ENCODE measurements at places on chromosomes 2 and 18.

- peak; percentile 7 for DNase-seq
Measured at GRCh38 chr2:219251656-219252055, 1.4 kb upstream of the TUBA4B start.

DNA sequence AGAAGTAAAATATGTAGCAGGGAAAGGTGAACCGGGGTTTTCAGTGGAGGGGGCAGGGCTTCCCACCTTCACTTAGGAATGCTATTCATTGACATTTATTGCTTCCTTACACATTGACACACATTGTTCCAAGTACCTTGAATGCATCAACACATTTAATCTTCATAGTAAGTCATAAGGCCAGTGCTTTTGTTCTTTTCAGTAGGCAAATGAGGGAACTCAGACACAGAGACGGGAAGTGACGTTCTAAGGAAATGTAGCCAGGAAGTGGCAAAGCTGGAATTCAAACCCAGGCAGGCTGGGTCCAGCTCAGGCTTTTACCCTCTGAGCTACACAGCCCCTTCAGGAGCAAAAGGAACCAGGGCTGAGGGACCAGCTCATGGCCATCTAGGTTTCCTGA, 20.7 kb downstream of the BMP10 start:
- no peak for DNase-seq

DNA sequence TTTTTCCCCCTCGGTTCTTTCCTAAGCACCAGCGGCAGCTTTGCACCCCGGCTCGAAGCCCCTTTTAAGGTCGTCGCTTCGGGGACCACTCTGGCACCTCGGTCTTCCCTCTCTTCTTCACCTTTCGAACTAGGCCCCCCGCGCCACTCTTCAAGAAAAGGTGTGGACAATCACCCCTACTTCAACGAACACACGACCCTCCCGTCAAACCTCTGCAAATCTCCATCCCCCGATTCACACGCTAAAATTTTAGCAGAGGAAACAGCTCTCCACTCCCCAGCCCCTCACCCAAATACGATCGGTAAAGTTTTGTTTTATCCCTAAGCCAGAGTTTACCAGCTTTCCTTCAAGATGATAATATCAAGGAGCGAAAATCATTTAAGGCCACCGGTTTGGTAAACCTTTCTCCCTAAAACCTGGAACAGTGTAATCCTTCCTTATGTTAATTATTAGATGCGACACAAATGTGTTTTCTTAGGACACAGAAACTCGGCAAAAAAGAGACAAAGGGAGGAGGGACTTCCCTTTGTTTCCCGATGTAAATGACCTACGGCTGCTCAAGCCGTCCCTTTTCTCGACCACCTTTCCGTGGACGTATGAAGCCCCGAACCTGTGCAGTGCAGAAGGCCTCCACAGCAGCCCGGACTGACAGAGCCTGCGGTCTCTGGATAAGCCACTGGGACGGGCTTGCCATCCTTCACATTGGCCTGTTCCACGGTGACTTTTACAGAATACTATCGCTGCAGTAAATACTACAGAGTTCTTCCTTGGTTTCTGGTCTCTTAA, 85.2 kb downstream of the RBMS1 start:
- no peak for DNase-seq

GRCh38 chr2:207241198-207241597, 75.5 kb upstream of the KLF7 start:
- no peak for DNase-seq

GRCh38 chr2:211722928-211723327, 815.7 kb downstream of the ERBB4 start:
- DNase-seq: no peak

- DNase-seq: no peak
Measured at GRCh38 chr2:120567128-120567527, 168.5 kb upstream of the GLI2 start.

- DNase-seq: no peak
Measured at GRCh38 chr18:77023102-77023782, 109.3 kb downstream of the MBP start.

GRCh38 chr2:227153307-227153706, 10.7 kb downstream of the COL4A4 start:
- DNase-seq: no peak

DNA sequence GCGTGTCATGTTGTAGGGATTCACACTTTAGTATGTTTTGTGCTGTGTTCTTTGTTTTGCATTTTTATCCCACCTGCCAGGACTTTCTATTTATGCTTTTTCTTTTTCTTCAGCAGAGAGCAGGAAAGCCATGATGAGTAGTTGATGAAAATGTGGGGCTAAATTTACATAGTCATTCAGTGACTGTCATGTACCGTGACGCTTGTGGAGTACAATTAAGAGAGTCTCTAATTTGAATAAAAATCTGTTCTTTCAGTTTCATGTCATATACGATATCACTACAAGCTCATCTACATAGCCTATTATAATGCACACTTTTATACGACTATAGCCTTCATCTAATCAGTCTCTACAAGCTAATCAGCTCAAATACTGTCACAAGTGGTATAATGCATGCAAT, 112.7 kb upstream of the SPATS2L start:
- no peak for DNase-seq

DNA sequence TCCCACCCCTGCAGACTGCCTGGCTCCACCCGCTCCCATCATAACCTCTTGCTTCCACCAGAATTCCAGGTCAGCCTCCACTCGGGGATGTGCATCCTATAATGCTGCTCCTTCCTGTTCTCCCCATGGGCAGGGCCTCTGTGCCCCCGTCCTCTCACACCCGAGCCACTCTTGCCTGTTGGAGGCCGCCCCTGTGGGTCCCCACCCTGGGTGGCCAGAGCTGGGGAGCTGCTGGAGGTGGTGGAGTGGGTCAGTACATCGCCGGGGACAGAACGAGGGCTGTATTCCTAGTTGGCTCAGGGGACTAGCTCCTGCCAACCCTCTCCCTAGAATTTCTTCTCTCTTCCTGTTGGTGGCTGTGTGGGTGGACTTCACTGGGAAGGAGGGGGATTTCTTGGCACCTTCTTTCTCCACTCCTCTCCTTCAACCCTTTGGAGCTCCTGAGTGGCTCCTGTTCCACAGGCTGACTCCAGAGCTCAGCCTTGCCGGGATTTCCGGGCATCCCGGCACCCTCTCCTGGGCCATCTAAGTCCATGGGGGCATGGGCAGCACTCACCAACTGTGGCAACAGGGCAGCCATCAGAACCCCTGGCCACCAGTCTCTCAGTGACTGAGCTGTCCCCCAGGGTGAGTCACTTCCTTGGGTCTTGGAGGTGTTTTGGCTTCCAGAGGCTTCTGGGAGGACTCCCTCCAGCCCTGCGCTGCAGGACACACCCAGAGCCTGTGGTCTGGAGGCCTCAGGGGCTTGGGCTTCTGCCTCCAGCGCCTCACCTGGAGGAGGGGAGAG, 88.2 kb upstream of the MCFD2 start:
- peak; percentile 44 for DNase-seq

DNA sequence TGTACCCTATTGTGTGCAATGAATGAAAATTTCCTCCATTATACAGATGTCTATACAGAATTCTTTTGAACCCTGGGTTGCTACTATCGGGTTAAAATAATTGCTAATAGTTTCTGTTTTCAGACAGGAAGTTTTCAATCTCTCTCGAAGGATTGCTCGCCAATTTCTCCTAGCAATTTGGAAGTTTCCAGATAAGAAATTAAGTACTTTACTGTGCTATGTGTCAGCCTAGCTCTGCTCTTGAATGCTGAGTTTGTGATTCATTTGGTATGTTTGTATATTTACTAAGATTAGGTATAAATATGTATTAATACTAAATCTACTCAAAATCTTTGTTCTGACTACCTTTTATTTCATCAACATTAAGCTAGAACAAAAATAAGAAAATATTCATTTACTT, 74.6 kb upstream of the ARL5A start:
- no peak for DNase-seq

DNA sequence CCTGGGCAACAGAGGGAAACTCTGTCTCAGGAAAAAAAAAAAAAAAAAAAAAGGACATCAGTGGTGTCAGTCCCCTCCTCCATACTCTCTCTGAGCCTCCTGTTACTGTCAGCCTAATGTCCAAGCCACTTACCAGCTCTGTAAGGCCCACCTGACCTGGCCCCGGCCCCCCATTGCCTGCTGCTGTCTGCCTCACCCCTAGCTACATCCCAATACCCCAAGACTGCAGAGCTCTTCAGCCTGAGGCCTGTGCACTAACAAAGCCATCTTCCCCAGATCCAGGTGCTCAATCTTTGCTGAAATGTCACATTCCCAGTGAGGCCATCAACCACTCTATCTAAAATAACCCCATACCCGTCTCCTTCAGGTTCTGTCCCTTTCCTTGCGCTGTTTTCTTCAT, 5.7 kb downstream of the ARMC9 start:
- no peak for DNase-seq

DNA sequence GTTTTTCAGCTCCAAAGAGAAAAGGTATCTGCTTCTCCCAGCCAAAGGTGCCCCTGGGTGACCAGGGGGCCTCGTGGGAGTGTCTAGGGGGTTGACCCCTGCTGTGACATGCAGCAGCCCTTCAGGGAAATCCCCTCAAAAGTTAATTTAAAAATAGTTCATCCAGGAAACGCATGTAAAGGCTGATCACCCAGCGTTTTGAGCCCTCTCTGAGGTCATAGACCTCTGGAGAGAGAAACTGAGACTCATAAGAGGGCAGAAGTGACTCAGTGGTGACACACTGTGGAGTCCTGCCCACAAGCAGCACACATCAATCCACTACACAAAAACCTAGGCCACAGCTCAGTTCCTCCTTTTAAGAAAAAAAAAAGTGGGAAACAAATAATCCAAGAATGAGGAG, 11.9 kb downstream of the GAL3ST2 start:
- DNase-seq: no peak

DNA sequence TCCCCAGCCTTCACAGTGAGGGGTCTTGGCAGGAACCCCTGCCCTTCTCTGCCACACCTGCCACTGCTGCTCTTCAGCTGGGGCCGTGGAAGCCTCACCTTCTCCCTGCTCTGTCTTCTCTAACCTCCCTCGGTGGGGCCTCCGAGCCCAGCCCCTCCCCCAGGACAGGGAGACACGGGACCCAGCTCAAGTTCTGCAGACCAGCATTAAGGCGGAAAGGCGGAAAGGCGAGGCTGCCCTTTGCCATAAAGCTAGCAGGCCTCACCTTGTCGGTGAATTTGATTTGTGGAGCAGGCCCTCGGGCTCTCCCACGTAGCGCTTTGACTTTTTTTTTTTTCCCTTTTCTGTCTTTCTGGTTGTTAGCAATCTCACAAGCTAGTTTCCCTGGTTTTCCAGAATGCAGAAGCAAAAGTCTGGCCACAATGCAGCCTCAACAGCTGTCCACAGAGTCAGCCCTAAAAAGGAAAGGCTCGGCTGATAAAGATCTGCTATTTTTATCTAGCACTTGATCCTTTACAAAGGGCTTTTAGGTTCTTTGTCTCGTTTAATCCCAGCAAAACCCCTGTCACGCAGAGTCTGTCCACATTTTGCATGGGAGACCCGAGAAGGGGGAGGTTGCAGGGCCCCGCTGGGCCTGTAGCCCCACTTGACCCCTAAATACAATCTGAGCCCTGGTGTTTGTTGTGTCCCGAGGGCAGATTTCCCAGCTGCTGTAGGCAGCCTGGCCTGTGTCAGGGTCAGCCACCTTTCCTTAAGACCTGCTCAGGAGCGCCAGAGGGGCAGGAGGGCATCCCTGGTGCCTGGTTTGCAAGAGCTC, 6.0 kb downstream of the ITM2C start:
- no peak for DNase-seq

GRCh38 chr2:37775908-37776250, 104.4 kb upstream of the CDC42EP3 start:
- DNase-seq: peak; percentile 63

GRCh38 chr2:168518555-168519066, 62.5 kb downstream of the CERS6 start:
- DNase-seq: no peak

GRCh38 chr2:224941960-224942359, 100.3 kb downstream of the DOCK10 start:
- DNase-seq: no peak

DNA sequence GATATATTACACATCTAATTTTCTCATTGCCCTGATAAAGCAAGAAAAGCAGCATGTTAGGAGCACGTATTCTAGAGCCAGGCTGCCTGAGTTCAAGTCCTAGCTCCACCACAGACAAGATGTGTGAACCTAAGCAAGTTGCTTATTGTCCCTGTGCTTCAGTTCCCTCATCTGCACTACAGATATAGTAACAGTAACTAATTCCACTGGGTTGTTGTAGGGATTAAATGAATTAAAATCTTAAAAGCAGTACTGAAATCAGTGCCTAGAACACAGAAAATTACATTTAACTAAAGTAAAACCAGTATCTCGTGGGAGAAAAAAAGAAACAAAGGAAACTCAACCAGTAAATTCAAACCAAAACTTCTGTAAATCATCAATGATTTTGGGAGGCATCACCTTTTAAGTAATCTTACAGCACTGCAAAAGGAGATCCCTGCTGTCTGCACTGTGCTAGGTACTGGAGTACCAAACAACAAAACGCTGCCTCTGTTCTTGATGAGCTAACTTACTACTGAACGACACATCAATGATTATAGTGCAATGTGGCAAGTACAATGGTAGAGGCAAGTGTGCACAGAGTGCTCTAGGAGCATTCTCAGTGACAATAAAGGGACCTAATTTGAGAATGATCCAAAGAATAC, 7.9 kb downstream of the MAP3K2 start:
- no peak for DNase-seq

DNA sequence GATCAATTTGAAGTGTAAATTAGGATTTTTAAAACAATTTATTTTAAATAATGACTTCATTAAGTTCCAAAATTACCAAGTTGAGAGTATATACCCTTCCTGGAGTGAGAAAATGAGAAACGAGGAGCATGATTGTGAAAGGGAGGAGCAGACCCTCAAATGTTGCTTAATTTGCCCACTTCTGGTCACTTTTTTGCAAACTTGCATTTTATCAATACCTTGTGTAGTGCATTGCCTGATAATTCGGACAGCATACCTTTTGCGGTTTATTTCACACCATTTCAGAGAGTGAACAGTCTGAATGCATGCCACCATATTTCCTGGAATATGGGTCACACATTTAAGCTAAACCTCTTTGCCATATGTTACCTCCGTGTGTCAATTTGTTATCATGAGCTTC, 669.7 kb downstream of the RNF144A start:
- no peak for DNase-seq

- peak; percentile 24 for DNase-seq
Measured at GRCh38 chr2:230564805-230565779, 147.6 kb upstream of the CAB39 start.

GRCh38 chr2:32715391-32715841, 87.6 kb downstream of the TTC27 start:
- peak; percentile 10 for DNase-seq

GRCh38 chr2:46387886-46388515, 90.8 kb downstream of the EPAS1 start:
- DNase-seq: no peak

GRCh38 chr2:2743164-2743571, 412.1 kb upstream of the MYT1L start:
- DNase-seq: no peak

DNA sequence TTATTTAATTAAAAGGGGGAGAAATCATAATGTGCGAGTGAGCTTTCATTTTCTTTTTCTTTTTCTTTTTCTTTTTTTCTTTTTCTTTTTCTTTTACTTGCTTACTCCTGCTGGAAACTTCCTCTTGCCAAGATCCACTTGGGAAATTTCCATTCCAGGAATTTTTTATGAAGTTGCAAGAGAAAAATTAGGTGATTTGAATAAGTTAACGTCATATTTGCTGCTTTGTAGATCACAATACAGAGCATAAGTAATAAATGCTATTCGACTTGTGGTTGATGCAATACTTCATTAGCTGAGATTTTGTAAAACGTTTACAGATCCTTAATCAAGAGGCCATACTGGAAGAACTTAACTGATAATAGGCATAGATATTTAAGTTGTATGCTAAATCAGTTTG, 354.7 kb upstream of the SMIM21 start:
- DNase-seq: no peak

Measured in AG08395 (cell line).